Non-pigmented ciliary epithelial cell (primary cell): ENCODE measurements at places on chromosomes 3 and 15.

DNA sequence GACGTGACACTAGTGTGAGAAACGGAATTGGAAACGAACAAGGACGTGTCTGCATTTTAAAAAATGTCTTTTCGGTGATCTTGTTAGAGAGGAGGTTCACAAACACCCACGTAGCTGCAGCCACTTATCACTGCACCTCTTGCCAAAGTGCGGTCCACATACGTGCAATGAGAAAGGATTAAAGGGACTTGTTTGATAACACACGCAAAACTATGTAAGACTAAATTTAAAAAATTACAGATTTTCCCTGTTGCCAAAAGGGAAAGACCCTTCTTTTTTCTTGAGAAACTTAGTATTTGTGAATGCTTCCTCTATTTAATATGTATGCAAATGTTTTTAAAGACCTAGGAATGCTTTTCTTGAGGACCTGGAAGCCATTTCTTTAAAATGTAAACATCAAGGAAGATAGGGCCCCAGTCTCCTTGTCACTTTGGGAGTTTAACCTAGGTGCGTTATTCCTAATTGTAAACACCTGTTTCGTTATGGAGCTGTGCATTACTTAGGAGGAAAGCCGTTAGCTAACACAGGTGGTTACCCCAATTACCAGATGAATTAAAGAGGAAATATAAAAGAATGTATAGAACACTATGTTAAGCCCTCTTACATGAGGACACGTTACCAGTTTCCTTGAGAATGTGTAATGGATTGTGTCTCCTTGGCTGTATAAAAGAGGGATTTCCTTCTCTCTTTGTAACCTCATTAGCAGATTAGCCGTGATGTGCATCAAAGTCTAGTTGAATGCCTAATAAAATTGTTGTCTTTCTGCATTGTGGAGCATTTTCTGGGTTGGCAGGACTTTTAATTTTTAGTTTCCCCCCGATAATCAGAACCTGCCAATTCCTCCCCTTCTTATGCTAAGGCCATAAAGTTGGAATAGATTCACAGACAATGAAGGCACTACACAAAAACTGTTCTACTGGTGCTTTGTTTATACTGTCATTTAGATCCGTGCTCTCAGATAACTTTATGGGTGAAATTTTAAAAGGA, 1.0 kb downstream of the LEKR1 start:
- no peak for DNase-seq

DNA sequence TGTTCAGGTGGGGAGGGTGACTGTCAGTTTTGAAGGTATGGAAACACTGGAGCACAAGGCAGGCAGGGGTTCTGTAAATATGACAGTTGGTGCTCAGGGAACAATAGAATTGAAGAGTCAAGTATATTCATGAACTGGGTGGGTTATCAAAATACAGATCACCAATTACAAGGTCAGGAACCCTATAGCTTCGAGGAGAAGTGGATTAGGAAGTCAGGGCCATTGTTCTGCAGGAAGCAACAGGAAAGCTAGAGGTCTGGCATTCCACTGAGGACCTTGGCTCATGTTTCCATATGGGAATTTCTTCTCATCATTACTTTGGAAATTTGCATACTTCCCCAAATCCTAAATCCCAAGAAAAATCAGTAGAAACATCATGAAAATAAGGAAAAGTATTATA, 125.9 kb downstream of the MYRIP start:
- no peak for DNase-seq

DNA sequence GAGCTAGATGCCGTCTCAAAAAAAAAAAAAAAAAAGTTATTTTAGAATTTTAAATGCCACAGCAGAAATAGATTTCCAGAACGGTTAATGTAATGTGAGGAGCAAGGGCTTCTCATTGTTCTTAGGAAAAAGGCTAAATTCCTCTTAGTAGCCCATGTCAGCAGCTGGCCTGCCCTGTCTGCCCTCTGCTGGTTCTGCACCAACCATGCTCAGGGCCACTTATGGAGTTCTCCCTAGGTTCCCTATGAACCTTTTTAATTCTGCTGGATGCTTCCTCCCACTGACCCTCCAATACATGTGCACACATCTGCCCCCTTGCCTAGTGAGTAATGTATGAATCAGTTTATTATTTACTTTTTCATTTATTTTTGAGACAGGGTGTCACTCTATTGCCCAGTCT, 32.2 kb upstream of the DPPA4 start:
- DNase-seq, result no peak

DNA sequence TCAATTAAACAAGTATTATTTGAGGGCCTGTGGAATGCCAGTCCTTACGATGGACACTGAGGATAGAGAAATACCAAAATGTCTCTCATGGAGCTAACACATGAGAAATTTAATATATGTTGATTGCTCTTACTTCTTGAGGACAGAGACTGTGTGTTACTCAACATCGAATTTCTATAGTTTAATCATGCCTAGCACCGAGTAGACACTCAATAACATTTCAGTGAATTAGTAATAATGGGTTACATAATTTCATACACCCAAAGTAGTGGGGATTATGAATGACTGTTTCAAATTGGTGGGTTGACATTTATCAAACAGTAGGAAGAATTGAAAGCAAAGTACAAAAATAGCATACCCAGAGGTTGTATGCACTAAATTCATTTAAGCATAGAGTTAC, 11.2 kb downstream of the FMN1 start:
- DNase-seq, result no peak

DNA sequence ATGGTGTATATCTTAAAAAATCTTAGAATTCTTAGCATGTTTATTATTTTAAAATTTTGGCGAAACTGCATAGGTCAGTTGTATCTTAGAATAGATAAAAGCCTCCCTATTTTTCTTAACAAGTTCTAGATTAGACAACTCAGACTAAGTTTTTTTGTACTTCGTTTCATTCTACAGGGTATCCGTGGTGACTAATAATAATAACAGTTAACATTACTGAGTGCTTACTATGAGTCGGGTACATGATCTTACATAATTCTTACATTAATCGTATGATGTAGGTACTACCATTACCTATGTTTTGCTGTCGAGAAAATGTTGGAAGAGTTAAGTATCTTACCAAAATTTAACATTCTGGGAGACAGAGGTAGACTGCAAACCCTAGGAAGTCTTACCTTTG, 60.7 kb downstream of the UBE2E2 start:
- DNase-seq, result peak; percentile 53

- DNase-seq, result no peak
Observed at GRCh38 chr3:188239035-188239434, 85.1 kb downstream of the LPP start.

DNA sequence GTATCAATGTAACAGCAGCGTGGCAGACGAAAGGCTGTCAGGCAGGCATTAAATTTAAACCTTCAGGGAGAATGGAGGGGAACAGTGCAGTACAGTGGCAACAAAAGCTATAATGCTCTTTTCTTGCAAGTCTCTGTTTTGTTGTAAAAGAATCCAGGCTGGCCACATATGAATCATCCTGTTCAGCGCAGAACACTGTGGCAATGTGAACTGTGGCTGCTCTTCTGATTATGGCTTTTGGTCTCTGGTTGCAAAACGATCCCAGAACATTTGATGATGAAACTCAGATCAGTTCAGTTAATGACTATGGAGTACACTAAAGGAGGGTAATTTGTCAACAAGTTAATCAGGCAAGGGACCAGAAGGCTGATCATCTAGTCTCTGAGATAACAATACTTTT, 219.7 kb upstream of the SGO1 start:
- DNase-seq, result peak; percentile 34

- DNase-seq, result no peak
Observed at GRCh38 chr3:69748503-69748902, 9.2 kb downstream of the MITF start.

- DNase-seq, result no peak
Observed at GRCh38 chr3:196617256-196617655, 22.2 kb upstream of the NRROS start.

GRCh38 chr3:166444336-166444735, 607.1 kb upstream of the BCHE start:
- DNase-seq, result no peak

DNA sequence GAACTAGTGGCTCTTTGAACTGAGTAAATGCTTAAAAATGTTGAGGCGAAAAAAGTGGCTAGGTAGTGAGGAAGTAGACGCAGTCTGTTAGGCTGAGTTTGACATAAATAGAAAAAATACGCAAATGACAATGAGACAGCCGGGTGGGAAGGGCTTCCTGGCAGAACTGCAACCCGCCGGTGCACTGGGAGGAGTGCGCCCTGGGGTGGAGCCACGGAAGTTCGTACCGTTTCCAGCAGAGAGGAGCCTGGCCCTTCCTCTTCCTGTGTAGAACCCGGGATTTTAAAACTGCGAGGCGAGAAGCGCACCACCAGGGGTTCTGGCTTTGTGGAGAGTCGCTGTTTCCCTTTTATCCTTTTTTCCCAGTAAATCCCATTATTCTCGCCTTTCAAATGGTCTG, 602.6 kb downstream of the PYDC2 start:
- no peak for DNase-seq

DNA sequence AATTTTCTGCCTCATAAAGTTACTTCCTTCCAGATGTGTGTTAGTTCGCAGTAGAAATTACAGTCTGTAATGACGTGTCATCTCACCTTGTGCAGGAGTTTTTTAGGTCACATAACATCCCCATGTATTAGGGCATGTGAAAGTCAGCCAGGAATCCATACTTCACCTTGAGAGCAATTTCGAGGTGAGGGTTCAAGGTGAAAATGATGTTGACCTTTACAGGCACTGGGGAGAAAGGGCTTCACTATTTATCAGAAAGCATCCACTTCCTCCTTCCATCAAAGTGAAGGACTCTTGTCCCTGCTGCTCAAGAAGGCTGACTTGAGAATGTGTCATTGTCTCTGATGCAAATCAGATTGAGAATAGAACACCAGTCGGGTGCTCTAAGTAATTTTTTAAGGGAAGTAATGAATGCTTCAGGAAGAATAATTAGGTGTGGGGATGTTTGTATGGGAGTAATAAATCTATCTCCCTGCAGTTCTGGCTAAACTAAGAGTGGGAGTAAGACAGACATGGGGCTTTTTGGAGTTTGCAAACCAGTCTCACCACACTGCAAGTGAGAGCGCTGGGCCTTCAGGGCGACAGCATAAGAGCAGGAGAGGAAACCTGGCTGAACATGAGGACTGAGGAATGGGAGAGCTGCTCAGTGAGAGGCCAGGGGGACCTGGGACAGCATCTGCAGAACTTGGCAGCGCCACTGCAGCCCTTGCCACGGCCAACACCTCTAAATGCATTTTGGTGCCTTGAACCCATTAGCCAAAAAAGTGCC, 85.9 kb upstream of the IL12A start:
- DNase-seq, result no peak

- no peak for DNase-seq
Observed at GRCh38 chr3:32857921-32858320, 40.1 kb downstream of the TRIM71 start.

- DNase-seq, result no peak
Observed at GRCh38 chr15:101242999-101243336, 8.9 kb downstream of the CHSY1 start.

GRCh38 chr3:170056710-170057454, 19.1 kb downstream of the GPR160 start:
- DNase-seq, result no peak

GRCh38 chr3:37945807-37946530, 44.6 kb upstream of the VILL start:
- no peak for DNase-seq

DNA sequence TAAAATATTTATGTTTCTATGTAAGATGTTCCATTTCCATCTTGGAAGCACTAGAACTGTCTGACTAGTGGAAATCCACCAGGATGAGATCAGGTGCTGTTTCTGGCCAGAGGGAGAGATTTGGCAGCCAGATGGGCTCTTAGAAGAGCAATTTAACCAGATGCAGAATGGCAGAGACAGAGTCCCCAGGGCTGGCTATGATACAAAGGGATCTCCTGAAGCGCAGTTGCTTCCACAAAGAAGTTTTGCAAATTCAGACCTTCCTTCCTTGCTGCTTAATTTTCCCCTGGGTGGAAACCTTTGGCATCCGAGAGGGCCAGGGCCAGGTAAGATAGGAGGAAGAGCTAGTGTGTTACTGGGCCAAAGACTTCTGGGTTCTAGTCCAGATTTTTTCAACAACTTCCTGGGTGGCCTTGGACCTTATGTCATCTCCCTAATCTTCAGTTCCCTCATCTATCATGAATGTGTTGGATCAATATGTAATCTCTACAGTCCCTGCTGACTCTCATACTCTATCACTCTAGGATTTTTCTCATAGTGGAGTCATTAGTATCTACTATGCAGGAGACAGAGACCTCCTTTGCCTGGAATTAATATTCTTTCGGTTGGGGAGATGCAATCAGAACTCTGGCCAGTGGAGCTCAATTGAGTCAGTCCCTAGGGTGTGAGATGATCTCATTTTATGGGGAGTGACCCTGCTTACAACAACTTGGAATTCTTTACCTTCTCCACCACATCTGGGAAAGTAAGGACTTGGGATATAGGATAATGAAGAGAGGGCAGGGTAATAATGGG, 41.1 kb upstream of the NDUFB4 start:
- no peak for DNase-seq

DNA sequence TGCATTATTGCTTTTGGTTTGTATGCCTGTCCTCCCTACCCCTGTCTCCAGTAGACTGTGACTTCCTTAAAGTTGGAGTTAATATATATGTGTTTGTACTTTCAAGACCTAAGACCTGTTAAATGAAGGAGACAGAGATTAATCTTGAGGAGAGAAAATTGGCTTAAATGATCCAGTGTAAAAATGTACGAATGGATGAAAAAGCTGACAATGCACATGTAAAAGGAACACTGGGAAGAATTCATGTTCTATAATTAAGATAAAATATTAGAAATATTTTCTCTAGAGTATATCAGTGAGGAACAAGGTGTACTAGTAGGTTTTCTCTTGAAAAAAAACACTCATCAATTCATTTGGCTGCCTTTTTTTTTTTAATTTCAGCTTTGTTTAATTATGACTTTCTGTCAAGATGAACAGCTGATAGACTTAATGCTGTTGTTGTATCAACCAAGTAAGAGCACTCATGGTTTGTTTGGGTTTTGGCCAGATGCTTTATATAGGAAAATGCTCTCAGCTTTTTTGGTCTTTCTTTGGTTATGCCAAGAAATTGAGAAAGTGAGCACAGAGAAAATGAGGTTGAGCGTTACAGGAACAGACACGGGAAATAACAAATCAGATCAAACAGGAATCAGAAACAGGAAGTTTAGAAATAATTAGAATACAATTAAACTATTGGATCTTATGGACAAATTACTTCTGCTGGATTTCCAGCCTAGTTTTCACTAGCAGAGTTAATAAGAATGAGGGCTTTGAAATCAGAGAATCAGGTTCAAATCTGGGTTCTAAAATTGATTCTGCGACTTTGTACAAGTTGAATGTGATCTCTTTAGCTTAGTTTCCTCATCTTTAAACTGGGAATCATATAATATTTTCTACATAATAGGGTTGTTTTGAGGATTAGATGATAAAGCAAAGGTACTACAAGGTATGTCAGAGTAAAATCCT, 38.3 kb upstream of the AADAC start:
- DNase-seq, result no peak

DNA sequence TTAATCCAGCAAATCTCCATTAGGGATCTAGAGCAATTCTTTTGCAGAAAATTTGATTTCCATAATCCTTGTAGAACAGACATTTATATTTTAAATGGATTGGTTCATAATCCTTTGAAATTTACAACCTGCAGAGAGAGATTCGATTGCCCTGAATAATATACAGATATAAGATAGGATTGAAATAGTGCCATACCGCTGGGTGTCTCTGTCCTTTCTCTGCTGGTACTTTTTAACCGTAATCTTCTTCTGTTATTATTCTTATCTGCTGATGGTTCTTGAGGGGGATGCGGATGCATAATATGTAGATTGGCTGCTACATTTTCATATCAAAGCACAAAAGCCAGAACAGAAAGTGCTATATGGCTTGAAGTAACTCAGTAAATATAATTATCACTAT, 182.2 kb downstream of the CFAP20DC start:
- DNase-seq, result no peak

GRCh38 chr3:8775602-8776001, 6.2 kb upstream of the OXTR start:
- no peak for DNase-seq
